Daoy (cell line): ENCODE measurements at places on chromosomes 11 and 22. TPM values are rescaled to one million over a fixed set of nuclear protein-coding genes. Genes with fewer than 3 reads are reported as not detected.

CHID1 gene
- total RNA-seq, result 38.5 TPM in 2 replicates

SLC22A25 gene
- total RNA-seq, result not detected in 2 replicates

MMP11 gene
- 0.34 and 4.2 TPM in 2 replicates for total RNA-seq

TMEM86A gene
- total RNA-seq, result 0.40 and 0.65 TPM in 2 replicates

WNT11 gene
- 1.4 and 4.6 TPM in 2 replicates for total RNA-seq

MS4A10 gene
- total RNA-seq, result not detected in 2 replicates

LRRC4C gene
- total RNA-seq, result not detected in 2 replicates

MAJIN gene
- not detected in 2 replicates for total RNA-seq

DNA sequence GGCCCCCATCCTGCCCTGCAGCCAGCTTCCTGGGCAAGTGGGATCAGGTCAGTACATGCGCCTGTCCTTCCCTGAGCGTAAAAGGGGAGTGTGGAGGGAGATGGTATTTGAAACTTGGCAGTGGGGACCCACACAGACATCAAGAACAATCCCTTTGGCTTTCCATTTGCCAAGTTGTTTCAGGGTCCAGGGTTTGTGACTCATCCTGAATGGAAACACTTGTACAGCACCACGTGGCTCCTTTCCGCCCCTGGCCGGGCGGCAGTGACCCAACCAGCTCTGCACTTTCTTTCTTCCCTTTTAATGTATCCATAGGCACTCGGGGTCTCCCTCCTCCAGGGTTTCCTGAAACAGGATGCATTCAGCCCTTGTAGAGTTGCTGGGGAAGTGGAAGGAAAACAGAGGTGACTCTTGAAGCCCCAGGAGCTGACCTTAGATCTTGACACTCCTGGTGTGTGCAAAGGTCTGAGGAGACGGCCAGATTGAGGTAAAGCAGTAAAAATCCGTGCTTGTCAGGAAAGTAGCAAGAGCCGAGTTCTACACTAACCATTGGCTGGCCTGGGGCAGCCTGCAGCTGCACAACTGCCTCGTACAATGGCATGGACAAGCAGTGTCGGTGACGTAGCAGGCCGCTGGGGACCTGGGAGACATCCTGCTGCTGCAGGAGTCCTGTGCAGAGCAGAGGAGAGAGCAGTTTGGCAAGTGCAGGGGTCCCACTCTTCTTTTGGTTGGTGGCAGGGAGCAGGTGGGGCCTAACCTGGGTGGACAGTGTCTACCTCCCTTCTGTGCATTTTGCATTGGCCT lies 189.8 kb downstream of the SNX19 start:
- peak; percentile 63 for DNase-seq

GRCh38 chr11:130881475-130882137 lies 34.7 kb downstream of the SNX19 start:
- DNase-seq, result no peak

DNA sequence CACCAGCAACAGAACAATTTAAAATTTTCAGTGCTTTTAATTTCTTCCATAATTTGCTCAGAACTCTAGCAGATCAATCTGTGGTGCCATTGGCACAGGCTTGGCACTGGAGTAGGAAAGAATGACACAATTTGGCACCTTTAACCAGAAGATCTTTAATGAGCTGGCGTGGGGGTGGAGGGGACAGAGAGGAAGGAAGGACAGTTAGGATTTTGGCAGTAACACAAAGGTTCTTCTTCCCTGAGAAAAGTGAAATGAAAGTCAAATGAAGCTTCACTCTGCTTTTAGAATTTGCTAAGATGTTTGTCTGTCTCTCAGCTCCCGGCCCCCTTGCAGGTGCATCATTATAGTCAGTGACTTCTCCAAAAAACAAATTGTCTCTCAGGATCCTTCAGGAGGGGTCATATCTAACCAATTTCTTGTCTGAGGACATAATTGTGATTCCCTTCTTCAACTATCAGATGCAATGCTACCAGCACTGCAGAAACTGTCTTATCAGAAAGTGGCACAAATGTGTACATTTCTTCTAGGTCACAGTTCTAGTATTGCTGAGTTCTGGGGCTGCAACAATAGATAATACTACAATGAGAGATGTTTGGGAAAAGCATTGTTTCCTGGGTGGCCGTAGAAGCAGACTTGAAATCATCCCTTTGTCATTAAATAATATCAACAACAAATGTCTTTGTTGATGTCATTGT lies 66.8 kb downstream of the CSTPP1 start:
- no peak for DNase-seq

DNA sequence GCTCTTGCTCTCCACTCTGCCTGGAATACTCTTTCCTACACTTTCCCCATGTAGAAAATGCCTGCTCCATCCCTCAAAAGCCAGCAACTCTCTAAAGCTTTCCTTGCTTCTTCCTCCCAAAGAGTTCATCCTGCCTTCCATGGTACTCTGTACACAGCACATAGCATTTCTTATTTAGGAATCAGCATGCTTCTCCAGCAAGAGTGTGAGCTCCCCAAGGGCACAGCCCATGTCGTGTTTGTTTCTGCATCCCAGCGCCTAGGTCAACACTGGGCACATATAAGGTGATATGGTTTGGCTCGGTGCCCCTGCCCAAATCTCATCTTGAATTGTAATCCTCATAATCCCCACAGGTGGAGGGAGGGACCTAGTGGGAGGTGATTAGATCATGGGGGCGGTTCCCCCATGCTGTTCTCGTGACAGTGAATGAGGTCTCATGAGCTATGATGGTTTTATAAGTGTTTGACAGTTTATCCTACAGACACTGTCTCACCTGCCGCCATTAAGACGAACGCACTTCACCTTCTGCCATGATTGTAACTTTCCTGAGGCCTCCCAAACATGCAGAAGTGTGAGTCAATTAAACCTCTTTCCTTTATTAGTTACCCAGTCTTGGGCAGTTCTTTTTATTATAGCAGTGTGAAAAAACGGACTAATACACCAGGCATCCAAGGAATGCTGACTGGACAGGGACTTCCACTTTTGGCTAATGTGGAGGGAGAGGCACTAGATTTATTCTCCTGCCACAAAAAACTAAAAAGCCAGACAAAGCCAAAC lies 8.2 kb downstream of the VPS37C start:
- peak; percentile 67 for DNase-seq

- DNase-seq, result no peak
These were observed at the start of gene CNGA4 for GRCh38 chr11:6238902-6239301. CNGA4 (plus strand) TSS chr11:6239089; CDS start chr11:6239207, 118 bp downstream.

DNA sequence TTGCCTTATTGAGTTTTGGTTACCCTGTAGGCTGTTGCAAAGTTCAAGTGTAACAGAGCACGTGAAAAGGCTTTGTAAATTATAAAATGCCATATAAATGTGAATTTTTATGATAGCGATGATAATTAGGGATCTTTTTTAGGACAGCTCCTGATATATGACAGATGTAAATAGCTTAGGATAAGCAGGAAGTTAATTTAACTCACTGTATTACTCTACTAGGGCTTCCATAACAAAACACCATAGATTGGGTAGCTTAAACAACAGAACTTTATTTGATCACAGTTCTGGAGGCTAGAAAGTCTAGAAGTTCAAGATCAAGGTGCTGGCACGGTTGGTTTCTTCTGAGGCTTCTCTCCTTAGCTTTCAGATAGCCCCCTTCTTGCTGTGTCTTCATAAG lies 17.0 kb upstream of the PDE3B start:
- no peak for DNase-seq

DNA sequence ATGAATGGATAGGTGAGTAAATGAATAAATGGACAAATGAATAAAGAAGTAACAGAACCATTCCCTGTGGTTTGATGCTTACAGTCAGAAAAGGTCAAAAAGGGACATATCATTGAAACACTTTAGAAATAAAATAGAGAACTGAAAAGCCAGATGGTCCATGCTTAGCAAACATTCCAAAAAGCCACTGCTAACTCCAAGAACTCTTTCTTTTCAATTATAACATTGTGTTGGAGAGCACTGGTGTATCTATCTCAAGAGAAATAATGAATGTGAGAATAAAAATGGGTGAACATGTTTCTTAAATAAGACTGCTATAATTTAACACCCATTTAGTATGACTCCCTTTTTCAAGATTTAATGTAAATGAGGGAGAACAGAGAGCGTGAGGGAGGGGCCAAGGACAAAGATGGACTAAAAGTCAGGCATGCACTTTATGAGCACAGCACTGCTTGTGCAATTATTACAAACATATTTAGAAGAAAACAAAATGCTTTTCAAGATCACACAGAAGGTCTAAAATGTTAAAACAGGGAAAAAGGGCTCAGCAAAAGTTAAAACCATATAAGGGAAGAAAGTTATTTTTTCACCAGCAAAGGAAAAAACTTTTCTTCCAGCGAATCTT lies 224.3 kb upstream of the PITPNB start:
- DNase-seq, result no peak

- DNase-seq, result no peak
These were observed 76.9 kb downstream of the PIWIL3 start for GRCh38 chr22:24697621-24698082.

- no peak for DNase-seq
These were observed 126.6 kb downstream of the BCR start for GRCh38 chr22:23306926-23307325.

DNA sequence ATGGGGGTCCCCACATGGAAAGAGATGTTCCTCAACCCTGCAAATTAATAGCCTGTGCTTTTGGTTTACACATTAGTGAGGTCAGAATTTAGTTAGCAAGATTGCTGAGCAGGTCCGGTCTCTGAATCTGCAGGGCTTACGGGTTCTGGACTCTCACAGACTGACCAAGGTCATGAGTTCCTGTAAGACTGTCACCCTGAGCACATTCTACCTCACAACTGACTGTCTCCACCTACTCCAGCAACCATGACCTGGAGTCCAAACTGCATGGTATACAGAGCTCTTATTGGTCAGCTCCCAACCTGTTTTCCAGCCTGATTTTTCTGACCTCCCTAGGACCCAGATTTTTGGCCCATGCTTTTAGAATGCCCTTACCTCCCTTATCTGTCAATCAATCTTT lies 28.2 kb downstream of the DKK3 start:
- DNase-seq, result no peak

DNA sequence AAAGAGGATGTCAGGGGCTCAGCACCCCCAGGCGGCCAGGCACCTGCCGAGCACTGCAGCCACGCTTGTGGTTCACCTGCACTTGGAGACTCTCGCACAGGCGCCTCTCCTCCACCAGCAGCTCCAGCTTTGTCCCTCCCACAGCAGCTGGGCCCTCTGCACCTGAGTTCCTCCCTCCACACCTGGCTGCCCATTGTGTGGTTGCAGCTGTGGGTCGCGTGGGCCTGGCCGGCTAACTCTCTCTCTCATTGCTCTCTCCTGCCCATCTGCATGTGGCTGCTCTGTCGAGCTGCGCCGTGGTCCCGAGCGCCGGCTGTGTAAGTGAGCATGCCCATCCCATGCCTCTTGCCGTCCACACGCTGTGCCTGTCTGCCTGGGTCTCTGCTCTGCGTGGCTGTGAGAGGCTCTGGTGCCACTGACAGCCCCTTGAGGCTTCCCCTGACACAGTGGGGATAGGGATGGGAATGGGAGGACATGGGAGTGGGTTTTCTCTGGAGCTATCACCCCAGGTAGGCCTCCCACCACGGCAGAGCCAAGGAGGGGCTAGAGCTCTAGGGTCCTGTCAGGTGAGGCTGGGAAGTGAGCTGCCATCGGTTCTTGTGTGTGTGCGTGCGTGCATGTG lies 8.5 kb upstream of the ACR start:
- no peak for DNase-seq
